ENCODE measurements at places on chromosomes 5 and 9.

DNA sequence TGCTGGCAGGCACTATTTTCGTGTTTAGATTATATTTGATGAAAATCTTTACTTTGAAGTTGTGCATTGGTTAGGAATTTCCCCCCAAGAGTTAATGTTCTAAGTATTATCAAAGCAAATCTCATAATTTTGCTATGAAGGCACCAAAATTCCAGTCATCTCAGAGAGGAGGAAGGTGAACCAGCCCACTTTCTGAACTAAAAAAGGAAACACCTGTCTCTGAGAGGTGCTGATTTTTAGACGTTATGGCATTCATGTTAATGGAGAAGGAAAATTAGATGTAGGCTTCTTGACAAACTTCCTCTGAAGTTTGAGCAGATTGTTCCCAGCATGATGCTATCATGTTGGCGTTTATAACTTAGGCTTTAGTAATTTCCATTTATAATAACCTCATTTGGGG is 432.9 kb upstream of the ACTBL2 start:
- DNase-seq: no peak

DNA sequence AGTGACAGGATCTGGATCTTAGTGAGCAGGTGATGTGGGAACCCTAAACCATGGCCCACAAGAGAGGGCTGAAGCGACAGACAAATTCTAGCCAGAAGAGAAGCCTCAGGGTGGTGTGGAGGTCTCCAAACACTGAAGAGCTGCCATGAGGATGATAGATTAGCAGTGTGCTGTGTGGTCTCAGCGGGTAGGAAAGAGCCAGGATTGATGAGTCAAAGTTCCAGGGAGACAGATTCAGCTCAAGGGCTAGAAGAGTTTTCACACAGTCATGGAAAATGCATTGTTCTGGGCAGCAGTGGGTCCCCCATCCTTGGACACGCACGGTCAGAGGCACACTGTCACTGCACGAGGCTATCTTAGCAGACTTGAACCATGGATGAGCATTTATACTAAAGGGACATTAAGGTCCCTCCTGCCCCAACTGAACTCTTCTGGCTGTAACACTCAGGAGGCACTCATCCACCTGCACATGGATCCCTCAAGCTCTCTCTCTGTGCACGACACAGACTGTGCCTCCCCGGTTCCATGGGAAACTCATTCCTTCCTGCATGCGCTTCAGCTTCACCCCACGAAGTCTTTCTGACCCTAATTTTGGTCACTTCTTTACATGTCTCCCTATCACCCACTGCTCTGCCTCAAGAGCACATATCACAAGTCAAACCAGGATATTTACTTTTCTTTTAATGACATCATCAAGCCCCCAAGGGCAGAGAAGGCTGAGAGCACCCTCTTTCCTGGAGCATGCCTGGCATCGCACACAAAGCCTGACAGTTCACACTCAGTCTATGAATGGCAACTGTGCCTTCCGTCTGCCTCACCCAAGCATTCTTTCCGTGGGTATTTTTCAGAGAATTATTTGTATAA is 84.8 kb downstream of the TLE1 start:
- no peak for DNase-seq

DNA sequence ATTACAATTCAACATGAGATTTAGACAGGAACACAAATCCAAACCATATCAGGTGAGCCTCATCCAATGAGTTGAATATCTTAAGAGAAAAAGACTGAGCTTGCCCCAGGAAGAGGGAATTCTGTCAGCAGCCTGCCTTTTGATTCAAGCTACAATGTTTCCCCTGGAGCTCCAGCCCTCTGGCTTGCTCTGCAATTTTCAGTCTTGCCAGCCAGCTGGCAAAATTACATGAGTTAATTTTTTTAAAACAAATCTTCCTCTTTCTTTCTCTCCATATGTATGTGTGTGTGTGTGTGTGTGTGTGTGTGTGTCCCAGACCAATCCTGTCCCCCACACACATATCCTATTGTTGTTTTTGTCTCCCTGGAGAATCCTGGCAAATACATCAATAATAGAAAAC is 313.2 kb downstream of the CDH10 start:
- DNase-seq: no peak

- DNase-seq: no peak
Observed at GRCh38 chr5:9245071-9245470, 300.8 kb downstream of the SEMA5A start.

GRCh38 chr5:104327801-104328200 is 765.2 kb upstream of the NUDT12 start:
- DNase-seq: no peak

GRCh38 chr9:4576448-4576847 is 85.6 kb upstream of the PLPP6 start:
- DNase-seq: no peak

- no peak for DNase-seq
Observed at GRCh38 chr5:28164568-28164967, 1126.2 kb upstream of the CDH9 start.

GRCh38 chr9:15882328-15882727 is 329.5 kb downstream of the CCDC171 start:
- DNase-seq: no peak

- no peak for DNase-seq
Observed at GRCh38 chr9:123568691-123569688, 213.0 kb downstream of the CRB2 start.

DNA sequence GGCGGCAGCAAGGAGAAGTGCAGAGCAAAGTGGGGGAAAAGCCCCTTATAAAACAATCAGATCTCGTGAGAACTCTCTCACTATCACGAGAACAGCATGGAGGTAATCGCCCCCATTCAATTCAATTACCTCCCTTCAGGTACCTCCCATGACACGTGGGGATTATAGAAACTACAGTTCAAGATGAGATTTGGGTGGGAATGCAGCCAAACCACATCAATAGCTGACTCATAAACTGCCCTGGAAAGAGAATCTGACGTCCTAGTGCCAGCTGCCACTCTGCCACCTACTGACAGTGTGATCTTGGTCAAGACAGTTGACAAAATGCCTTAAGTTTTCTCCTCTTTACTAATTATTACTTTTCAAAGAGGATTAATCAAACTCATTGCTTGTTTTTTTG is 128.3 kb downstream of the GPBP1 start:
- peak; percentile 59 for DNase-seq

DNA sequence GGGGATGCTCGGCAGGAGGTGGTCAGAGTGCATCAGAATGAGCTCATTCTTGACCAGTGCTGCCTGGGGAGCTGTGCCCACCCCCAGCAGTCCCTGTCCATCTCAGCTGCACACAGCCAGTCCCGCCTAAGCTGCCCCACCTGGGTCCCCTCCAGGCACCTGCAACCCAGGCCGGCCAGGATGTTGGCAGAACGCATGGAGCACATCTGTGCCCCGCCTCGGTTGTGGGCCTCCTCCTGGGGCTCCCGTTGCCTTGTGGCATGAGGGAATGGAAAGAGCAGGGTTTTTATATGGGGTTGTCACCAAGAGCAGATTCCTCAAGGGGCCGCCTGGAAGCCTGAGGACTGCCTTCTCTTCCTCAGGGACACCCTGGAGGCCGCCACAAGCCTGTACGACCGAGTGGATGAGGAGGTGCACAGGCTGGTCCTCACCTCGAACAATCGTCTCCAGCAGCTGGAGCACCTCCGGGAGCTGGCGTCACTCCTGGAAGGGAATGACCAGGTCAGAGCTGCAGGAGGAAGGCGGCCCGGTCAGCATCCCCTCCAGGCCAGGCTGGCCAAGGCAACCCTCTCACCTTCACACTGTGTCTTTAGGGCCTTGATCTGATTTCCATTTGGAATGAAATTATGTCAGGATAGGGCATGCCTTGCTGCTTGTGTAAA is 34.8 kb upstream of the LRRC14B start:
- DNase-seq: no peak

GRCh38 chr9:136975644-136976043 is 1.7 kb upstream of the PTGDS start:
- DNase-seq: peak; percentile 55

DNA sequence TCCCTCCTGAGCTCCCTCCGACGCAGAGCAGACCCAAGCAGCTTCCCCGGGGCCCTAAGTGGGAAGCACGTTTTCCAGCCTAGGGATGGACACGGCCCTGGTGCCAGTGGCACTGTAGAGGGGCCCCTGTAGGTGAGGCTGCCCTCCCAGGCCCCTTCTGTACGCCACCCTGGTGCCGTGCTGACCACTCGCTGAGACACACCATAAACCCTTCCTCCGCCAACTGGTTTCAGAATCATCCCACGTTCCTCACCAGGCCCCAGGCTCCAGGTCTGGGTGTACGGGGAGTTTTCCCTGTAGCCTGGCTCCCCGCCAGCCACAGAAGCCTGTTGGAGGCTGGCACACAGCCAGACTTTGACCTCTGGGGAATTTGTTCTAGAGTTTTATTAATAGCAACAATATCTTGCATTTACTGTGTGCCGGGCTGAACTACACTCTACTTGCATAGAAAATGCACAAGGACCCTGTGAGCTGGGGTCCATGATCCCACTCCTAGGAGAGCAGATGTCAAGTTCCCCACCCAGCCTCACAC is 18.2 kb upstream of the WDR38 start:
- no peak for DNase-seq

DNA sequence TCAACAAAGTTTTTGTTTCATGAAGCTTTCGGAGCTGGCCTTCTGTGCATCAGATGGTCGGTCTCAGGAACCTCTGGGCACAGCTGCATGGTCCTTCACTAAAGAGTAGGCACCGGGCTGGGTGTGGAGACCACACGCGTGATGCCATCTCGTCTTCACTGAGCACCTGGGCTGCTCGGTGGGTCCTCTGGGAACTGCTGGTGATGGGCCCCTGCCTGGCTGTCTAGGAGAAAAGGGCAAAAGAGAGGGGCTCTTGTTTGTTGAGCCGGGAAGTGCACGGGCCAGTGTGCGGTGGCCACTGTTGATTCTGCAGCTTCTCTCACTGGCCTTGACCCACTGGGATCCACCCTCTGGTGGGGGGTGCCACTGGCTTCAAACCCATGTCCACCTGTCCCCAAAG is 46.0 kb downstream of the COL5A1 start:
- DNase-seq: no peak

- DNase-seq: no peak
Observed at GRCh38 chr5:127373858-127374491, 83.4 kb downstream of the MEGF10 start.

GRCh38 chr9:133971121-133971951 is 20.8 kb downstream of the VAV2 start:
- DNase-seq: no peak

GRCh38 chr5:146704949-146705665 is 173.4 kb downstream of the PPP2R2B start:
- no peak for DNase-seq

DNA sequence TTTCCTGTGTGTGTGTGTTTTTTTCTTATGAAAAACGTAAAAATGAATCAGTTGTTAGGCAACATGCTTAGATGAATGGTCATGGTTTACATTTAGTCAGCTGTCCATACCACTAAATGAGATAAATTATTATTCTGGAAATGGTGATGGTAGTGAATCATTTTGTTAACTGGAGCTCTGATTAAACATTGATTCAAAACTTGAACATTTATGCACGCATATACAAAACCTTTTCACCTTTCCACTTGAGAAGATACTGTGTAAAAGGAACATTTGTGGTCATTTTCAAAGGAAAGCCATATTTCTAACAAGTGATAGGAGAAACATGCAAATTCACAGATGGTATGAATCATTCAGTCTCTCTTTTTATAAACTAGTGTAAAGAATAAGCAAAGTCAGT is 162.0 kb downstream of the SLC25A46 start:
- DNase-seq: no peak

DNA sequence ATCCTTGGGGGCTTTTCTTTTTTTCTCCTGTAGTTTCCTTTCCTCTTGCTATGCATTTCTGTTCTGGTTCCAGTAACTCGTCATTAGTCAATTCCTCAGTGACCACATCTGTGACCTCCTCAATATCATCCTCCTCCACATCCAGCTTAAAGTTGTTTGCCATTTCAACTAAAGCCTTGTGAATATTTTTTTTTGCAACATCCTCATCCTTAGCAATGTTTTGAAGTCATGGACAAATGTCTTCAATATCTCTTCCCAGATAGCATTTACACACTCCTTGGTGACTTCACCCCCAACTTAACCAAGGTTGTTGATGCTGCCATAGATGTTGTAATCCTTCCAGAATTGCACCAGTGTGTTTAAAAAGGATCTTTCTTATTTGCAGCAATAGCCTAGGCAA is 14.7 kb upstream of the ADRB2 start:
- DNase-seq: no peak

DNA sequence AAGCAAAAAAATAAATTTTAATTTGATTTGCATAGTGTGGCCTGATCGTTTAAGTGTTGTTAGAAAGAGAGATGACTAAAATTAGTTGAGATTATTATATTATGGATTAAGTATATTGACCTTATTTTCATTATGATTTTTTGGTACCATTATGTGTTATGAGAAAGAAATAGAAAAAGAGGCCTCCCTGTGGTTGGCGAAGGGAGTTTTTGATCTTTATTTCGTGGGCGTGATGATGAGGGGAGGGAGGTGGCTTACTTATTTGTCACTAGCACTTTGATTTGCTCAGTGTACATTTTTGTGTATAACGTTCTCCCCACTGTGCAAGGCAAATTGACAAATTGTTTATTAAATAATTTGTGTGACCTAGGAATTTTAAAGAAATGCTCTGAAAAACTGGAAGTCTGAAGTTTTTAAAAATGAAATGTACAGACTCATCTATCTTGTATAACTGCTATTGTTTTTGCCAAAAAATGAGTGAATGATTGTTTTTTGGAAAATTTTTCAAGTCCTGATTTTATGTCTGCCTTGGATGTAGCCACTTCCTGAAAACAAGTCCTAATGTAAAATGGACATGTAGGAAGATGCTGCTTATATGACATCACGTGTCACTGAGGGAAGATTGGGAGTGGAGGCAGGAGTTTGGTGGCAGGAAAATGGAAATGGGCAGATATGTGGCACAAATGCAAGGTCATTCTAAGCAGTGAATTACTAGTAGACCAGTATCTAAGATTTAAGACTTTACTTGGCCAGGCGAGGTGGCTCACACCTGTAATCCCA is 3.0 kb downstream of the DAPK1 start:
- no peak for DNase-seq

GRCh38 chr9:121698627-121699570 is 47.5 kb downstream of the DAB2IP start:
- DNase-seq: peak; percentile 49

DNA sequence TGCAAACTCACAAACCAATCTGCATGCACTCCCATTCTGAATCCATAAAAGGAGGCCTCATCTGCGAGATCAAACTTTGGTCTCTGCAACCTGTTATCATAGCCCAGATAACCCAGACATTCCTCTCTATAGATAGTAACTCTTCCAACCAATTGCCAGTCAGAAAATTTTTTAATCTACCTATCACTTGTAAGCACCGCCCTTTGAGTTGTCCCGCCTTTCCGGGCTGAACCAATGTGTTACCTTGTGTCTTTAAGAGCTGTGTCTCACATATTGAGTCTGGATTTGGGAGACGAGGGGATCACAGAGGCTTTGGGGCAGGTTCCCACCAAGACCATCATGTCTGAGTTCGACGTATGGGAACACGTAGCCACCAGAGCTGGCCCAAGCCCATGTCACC is 91.1 kb upstream of the PPP1R26 start:
- no peak for DNase-seq

GRCh38 chr9:134375430-134376385 is 49.5 kb downstream of the RXRA start:
- DNase-seq: no peak

Measured in activated CD4-positive, alpha-beta T cell treated with anti-CD3 and anti-CD28 coated beads, Interleukin-2, amount 50 U/mL, for 48 hours (primary cell).